ENCODE measurements at places on chromosomes 2 and 18.

- no peak for DNase-seq
Observed at GRCh38 chr2:11235583-11235982, 80.3 kb downstream of the SLC66A3 start.

- DNase-seq: no peak
Observed at GRCh38 chr2:8418721-8419120, 263.1 kb upstream of the ID2 start.

- no peak for DNase-seq
Observed at GRCh38 chr2:38791744-38792143, 13.7 kb downstream of the GEMIN6 start.

DNA sequence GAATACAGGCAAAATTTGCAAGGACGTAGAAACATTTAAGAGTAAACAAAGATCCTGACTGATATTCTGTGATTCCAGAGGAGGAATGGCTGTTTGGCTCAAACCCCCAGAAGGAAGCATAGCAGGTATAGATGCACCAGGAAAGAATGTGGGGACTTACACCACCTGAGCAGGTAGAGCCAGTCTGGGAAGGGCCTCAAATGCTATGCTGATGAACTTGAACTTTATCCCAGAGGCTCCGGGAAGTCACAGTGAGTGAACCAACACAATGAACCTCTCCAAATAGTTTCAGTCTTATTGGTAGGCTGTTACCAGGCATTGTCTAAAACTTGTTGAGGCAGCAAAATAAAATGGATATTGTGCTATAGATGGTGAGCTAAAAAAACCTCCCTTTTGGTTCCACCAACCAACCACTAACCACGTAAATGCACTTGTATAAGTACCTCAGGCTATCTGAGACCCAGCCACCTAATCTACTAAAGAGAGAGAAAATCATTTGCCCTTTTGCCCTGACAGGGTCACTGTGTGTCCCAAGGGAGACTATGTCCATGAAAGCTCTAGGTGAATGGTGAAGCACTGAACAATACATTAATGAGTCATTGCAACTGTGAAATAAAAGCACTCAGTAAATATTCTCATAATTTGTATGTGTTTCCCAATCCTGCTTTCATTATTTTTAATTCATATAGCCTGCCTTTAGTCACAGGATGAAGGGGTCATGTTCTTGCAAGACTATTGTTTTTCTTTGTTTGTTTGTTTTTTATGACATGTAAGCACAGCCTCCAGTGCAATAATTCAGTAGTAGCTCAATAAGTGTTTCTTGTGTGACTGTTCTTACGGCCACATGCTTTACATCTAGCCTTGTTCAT is 911.6 kb downstream of the EPHA4 start:
- no peak for DNase-seq

- DNase-seq: no peak
Observed at GRCh38 chr2:118145806-118146205, 57.5 kb downstream of the INSIG2 start.

GRCh38 chr2:40101131-40101575 is 322.1 kb upstream of the THUMPD2 start:
- DNase-seq: no peak

GRCh38 chr18:34820360-34821065 is 110.4 kb downstream of the DTNA start:
- DNase-seq: no peak

DNA sequence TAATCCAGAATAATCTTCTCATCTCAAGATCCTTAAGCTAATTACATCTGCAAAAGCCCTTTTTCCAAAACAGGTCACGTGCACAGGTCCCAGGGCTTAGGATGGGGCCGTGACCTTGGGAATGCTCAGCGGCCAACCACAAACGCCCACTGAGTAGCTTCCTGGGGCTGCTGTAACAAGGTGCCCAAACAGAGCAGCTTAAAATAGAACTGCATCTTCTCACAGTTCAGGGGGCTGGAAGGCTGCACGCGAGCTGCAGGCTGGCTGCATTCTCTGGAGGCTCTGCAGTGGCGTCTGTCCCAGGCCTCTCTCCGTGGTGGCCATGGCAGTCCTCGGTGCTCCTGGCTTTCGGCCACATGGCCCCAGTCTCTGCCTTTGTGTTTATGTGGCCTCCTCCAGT is 31.9 kb downstream of the ADI1 start:
- DNase-seq: no peak

DNA sequence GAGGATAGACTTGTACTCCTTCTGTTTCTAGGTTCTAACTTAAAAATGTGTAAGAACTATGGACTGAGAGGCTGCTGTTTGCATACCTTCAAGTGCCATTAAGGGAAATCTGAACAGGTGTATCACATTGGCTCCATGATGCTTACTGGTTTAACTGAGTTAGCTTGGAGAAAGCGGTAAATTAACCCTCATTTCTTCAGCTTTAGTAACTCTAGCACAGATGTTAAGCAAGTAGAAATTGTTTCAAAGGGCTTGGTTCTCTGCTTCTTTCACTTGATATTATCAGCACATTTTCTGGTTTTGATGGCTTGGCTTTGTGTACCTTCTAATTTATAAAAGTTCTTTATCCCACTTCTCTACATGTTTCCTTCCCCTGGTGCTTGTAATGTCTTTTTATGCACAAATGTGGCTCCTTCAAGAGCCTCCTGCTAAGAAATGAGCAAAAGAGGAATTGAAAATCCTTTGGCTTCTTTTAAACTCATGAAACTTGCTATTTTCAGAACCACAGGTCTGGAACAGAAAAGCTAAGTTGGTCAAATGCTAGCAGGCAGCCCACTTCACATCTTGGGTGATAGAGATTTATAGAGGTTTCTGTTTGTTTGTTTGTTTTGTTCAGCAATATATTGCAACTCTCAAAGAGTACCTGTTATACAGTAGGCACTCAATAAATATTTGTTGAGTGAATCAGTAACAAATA is 249.9 kb upstream of the THUMPD2 start:
- DNase-seq: peak; percentile 11

- DNase-seq: no peak
Observed at GRCh38 chr2:215636816-215637215, 200.9 kb upstream of the FN1 start.

DNA sequence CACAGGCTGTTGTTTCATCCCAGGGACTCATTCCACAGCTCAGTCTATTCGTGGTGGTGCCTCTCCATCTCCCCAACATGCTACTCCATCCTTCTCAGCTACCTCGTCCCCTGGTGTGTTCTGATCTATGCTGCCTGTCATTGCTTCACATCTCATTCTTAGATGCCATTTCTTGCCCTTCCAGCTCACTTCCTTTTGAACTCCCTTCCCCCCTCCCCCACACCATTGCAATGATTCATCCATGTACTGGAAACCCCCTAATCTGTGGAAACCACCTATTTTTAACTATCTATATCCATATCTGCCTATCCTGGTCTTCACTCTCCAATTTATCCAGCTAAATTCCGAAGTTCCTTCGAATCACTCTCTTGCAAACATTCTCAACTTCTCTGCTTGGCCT is 65.7 kb upstream of the PARD3B start:
- no peak for DNase-seq

- DNase-seq: peak; percentile 24
Observed at GRCh38 chr18:37476182-37476581, 89.4 kb downstream of the CELF4 start.

GRCh38 chr18:78619854-78620253 is 359.8 kb upstream of the SALL3 start:
- no peak for DNase-seq

- no peak for DNase-seq
Observed at GRCh38 chr2:73836141-73836943, 7.6 kb downstream of the STAMBP start.

DNA sequence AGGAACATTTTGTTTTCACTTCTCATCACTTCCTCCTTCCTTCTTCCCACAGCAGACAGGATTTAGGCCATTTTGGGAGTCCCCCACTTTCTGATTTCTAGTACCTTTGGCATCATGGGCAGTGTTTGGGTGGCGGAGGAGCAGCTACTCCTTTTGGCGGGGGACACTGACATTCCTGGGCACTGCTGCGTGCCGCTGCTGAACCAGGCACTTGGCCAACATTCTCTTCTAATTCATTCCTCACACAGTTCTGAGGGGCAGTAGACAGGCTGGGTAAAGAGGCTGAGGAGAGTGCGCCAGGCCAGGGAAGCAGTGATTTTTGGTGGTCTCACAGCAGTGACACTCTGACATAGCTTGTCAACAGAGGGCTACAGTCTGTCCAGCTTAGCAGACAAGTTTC is 270.2 kb downstream of the LOXHD1 start:
- DNase-seq: no peak

DNA sequence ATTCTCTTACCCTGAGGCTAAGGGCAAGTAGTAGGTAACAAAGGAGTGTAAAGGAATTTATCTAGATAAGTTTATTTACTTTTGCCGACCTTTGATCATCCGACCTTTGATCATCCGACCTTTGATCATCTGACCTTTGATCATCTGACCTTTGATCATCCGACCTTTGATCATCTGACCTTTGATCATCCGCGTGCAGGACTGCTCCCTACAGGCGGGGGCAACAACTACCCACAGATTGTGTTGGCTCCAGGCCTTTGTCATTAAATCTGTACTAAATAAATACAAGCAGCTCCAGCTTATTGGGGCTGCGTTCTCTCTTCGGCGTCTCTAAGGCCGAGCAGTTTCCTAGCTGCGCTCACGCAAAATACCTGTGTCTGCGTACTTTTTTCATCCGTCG is 56.6 kb downstream of the ZNF638 start:
- DNase-seq: no peak

DNA sequence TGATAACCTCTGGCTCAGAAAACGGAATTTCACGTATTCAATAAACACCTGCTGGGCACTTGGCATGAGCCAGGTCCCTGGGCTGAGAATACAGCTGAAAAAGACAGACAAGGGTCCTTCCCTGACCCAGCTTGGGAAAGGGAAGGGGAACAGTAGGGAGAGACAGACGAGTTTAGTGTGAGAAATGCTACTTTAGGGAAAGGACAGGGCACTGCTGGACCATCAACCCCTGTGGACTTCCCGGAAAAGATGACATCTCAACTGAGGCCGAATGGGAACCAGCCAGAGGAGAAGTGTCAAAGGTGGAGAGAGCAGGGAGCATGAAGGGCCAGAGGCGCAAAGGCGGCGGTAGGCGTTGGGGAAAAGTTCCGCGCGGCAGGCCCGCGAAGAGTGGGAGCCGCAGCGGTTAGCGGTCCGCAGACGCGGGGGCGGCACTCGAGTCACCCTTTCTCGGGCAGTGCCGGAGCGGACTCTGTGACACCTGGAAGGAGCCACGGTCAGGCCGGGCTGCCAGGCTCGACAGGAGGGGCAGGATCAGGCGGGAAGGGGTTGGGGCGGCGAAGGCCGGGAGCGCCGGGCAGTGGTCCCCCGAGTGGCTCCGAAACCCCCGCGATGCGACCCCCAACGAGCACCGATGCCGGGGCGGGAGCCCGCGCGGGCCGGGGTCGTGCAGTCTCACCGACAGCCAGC is 519 bp downstream of the TEX261 start:
- DNase-seq: peak; percentile 3

- DNase-seq: no peak
Observed at GRCh38 chr2:38876407-38876806, 631 bp downstream of the MORN2 start.

GRCh38 chr2:100143286-100143685 is 896 bp upstream of the AFF3 start:
- no peak for DNase-seq

DNA sequence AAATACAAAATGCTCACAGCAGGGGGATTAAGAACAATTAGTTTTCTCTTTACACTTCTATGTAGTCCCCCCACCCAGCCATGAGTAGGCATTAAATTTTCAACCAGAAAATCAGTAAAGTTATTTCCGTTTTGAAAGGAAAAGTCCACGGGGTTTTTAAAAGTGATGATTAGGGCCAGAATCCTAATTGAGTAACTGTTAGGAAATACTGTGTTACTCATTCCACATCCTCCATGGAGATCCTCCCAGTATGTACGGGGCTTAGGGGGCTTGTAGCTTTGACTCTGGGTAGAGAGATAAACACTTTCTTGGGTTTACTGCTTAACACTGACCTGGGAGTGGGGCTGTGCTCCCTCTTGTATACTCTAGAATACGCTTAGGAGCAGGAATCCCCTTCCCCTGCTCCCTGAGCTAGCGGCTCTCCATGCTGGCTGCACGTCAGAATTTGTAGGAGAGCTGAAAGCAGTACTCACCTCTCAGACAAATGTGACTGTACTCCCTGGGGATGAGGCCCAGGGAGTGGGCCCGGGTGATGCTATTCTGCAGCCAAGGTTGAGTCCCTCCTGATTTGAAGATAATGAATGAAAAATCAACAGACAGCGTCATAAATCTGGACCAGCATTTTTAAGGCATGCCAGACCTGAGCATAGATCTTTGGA is 100.5 kb downstream of the SLC4A3 start:
- DNase-seq: no peak

GRCh38 chr2:24354957-24355356 is 5.4 kb downstream of the ITSN2 start:
- no peak for DNase-seq

DNA sequence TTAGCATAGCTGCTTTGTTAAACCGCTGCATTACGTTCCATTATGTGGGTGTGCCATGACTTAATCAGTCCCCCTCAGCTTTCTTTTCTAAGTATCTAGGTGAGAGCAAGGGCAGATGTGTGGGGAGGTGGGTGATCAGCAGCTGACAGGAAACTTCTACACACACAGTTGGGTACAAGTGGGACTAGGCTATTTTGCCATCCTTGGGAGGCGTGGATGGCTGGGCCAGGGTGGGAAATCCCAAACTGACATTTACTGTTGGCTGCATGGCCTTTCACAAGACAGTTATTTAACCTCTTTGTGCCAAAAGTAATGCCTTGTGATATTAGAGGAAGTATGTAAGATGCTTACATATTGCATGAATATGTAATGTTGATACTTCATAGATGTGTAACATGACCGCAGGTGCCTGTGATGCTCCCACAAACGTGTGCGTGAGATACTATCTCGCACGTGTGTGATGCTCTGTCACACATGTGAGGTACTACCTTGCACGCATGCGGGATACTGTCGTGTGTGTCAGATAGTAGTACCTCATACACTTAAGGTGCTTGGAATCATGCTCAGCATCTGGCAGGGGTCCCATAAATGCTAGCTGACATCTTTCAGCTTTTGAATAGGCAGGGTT is 314.5 kb downstream of the PRKCE start:
- DNase-seq: no peak

DNA sequence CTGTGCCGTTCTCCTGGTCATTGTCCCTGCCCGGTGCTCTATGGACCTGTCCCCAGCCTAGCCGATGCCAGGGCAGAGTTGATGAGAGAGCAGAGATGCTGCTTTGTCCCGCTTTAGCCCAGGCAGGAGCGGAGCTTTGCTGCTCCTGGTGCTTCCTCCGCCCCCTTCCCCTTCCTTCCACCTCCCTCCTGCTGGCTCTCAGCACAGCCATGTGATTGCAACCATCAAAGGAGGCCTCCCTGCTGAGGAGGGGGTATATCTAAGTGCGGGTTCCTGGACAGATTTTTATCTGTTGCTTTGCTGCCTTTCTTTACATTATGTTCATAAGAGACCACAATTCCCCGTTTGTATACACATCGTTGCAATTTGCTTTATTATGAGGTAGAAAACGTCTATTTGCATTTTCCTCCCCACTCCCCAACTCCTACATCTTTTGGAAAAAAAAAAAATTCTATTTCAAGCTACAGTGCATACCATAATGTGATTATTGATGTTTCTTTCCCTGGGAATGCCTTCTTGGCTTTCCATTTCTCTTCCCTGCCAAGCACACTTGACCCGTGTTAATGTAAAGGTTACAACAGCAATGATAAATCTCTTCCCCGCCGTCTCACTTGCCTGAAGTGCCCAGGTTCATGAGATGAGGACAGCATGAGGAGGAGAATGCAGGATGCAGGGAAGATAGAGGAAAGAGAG is 25.4 kb downstream of the ALPK2 start:
- no peak for DNase-seq

- no peak for DNase-seq
Observed at GRCh38 chr2:186584053-186584452, 5.8 kb upstream of the ITGAV start.

GRCh38 chr18:76892832-76893231 is 70.5 kb downstream of the ZNF236 start:
- no peak for DNase-seq

Data from NCI-H510A treated with DMSO at 0.1 percent for 48 hours (cell line).